ENCODE measurements at places on chromosomes 7 and 10.

- DNase-seq, result no peak
Observed at GRCh38 chr10:69321865-69322264, 43.6 kb downstream of the HK1 start.

DNA sequence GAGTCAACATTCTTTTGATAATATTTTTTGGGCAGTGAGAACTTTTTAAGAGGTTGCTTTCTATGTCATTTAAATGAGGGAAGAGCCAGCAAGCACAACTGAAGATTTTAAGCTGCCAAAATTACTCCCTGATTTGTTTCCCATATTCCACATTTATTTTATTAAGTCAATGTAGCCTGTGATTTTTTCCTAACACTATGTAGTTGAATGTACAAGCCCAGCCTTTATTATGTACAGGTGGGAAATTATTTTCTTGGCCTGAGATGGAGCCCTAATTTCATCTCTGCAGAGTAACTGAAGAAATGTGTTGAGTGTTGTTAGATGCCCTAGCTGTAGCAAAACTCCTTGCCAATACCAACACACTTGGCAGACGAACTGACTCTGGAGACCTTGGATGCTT lies 83.1 kb upstream of the MINDY3 start:
- no peak for DNase-seq

GRCh38 chr7:115210552-115210951 lies 288.7 kb downstream of the MDFIC start:
- no peak for DNase-seq

DNA sequence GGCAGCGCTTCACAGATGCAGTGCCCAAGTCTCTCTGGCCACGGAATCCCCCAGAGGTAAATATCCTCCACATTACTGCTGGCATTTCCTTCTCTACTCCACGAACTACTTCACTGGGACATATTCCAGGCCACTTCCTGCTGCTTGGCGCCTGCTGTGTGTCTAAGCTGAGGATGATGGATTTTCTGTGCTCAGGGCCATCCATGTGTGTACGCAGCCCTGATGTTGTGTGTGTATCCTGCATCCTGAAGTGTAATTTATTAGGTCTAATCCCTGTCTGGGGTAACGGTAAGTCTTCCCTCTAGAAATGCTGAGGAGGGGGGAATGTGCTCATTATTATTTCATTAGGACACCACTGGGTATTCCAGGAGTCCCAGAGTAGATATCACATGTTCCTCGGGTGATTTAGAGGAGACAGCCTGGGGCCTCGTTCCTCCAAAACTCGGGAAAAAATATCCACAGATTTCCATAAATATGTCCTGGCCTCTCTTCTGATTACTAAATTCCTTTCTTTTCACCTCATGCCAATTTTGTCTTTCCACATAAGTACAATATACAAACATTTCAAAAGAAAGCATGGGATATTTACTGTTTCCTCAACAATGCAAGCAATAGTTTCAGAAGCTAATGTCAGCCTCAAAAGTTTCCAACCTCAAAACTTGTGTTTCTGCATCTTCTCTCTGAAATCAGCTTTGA lies 25.5 kb upstream of the HABP2 start:
- no peak for DNase-seq

- no peak for DNase-seq
Observed at GRCh38 chr10:33749067-33749735, 414.7 kb upstream of the NRP1 start.

GRCh38 chr7:36474283-36475010 lies 84.8 kb downstream of the ANLN start:
- DNase-seq, result no peak

DNA sequence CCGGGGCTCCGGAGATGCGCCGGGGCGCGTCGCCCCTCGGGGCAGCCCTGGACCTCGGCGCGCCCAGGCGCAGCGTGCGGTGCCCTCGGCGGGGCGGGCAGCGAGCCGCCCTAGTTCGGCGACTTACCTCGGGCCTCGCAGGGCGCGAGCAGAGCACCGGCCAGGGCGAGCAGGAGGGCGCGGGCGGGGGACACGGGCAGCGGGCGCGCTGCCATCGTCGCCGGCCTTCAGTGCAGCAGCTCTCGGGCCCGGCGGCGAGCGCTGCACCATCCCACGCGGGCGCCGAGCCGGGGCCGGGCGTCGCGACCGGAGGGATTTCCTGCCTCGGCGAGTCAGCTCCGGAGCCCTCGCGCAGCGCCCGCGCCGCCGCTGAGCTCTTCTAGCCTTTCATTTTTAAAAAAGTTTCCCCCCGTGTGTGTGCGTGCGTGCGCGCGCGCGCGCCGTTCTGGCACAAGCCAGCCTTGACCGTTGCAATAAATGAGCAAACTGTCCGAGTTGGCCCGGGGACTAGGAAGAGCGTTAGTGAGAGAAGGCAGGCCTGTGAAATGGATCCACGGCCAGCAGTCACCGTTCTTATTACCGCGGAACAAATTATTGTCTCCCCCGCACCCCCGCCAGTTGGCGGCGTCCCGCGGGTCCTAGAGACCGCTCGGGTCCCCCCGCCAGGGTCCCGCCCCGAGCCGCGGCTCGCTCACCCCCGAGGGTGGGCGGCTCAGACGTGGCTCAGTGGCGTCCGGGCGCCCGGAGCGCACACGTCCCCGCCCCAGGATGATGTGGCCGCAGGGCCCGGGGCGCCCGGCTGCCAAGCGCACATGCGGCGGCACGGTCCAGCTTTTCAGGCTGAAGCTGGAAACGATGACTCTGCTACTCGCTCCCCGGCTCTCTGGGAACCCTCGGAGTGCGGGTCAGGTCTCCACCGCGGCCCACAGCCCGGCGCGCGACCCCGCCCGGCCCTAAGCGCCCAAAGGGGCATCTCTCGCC lies at the start of gene ADAM12:
ADAM12 (minus strand) TSS at position 547 of the 981 bp plus-strand sequence; CDS start at position 215, 332 bp downstream.
- no peak for DNase-seq

GRCh38 chr7:147276783-147277370 lies 1160.3 kb downstream of the CNTNAP2 start:
- DNase-seq, result peak; percentile 95

DNA sequence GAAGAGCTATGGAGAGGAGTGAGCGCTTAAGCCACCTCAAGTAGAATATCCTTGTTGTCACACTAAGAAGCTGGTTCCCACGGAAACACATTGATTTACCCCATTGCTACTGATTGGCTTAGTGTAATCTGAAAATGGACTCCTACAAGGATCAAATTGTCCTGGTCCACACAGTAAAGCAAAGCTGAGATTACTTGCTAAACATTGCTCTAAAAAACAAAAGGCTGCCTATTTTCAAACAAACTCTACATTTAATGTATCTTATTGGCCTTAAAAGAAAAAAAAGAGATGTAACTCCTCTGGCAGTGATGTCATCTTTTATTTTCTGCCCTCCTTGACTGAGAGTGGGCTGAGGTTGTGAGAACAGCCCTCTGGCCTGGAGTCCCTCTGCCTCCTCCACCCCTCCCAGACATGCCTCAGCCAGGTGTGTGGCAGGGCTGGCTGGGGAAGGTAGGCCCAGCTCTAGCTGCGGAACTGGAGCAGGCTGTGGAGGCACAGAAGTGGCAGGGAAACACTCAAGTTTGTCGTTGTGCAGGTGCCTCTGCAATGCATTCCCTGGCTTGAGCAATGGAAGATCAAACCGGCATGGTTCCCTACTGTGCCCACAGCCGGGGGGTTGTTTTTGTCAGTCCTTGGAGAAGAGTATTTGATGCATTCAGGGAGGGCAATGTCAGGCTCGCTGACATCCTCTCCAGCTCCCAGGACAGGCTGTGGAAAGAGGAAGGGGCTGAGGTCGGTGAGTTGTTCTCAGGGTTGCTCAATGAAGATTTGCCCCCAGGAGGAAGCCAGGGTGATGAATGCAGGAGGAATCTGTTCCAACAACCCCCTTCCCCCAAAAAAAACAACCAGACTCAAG lies 9.1 kb downstream of the KLF6 start:
- DNase-seq, result no peak

DNA sequence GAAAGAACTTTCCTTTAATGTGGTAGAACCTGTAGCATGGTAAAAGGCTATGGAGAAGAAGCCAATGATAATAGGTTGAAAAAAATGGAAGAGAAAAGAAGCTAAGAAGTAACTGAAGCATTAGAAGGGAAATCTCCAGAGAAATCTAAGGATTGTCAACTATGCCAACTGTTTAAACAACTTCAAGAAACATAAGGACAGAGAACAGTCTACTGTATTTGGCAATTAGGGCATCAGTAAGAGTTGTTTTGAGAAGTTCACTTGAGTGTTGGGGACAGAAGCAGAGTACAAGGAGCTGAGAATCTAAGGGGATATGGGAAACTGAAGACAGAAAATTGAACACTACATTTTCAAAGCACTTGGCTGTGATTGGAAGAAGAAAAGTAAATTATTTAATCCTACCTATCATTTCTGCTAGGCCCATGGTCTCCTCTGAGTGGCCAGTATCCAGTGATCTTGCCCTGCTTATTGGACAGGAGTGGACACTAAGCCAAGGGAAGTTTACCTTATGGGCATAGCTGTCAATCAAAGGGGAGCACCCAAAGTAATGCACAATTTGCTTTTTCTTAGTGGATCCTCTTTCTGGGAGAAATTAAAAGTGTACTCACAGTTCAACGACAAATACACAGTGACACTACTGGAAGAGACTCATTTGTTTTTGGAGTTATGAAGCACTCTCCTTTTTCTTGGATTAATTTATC lies 56.4 kb upstream of the CCDC71L start:
- no peak for DNase-seq

GRCh38 chr7:21099432-21099831 lies 312.7 kb upstream of the SP8 start:
- DNase-seq, result no peak

DNA sequence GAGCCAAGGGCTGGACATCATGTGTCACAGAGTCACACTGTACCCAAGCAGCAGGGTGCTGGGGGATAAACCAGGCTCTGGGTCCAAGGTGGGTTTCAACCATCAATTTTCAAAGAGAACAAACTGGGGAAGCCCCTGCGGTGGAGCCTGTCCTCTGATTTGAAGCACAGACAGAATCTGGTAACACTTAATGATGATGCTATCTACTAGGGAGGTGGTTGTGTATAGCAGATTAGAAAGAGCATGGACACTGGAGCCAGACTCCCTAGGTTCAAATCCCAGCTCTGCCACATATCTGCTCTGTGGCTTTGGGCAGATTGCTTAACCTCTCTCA lies 204.9 kb upstream of the ZMIZ1 start:
- DNase-seq, result no peak

- DNase-seq, result no peak
Observed at GRCh38 chr7:92158660-92159575, 20.0 kb downstream of the LRRD1 start.

DNA sequence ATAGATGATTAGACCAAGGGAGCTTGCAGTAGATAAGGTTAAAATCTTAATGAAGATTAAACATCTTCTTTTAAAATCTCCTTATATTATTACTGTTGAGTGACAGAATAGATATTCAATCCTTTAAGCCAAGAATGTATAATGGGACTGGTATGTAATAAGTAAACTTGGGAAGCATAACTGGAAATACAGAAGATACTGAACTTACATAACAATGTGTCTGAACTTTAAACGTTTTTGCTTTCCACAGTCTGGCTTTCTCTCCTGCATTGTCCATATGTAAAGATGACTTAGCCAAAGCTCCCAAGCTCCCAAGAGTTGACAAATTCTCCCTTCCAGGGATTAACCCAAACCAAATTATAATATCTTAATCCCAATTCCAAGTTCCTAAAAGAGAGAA lies 129.8 kb downstream of the KCND2 start:
- DNase-seq, result no peak

DNA sequence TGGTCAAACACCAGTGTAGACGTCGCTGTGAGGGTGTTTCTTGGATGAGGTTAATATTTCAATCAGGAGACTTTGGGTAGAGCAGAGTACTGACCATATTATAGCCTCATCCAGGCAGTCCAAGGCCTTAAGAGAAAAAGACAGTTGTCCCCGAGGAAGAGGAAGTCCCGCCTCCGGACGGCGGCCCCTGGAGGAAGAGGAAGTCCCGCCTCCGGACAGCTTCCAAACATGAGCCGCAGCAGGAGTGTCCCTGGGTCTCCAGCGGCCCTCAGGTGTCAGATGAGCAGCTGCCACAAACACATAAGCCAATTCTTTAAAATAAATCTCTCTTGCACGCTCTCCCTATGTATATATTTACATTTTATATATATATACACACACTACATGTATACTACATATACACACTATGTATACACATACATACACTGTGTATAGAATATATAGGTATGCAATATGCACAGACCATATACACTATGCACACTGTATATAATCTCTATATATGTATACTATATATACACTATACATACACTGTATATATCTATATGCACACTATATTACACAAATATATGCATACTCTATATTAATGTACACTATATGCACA lies 37.5 kb downstream of the PWWP2B start:
- no peak for DNase-seq

DNA sequence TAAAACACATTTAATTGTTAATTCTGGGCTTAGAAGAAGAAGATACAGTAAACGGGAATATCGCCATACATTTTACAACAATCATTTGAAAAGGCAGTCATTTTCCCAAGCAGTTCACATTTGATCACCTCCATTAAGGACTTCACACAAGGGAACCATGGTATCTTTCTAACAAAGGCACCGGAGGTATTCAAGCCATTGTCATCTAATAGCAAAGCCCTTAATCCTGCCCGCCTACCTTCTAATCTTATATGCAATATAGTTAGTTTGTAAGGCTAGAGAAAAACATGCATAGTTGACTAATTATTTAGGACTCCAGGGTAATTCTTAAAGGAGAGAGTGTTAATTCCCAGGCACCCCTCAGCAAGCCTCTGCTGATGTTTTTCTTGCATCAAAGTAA lies 83.1 kb downstream of the MRPL32 start:
- no peak for DNase-seq

- DNase-seq, result no peak
Observed at GRCh38 chr7:36971515-36972139, 247.3 kb upstream of the AOAH start.

- DNase-seq, result no peak
Observed at GRCh38 chr10:20048161-20048560, 231.9 kb downstream of the PLXDC2 start.

DNA sequence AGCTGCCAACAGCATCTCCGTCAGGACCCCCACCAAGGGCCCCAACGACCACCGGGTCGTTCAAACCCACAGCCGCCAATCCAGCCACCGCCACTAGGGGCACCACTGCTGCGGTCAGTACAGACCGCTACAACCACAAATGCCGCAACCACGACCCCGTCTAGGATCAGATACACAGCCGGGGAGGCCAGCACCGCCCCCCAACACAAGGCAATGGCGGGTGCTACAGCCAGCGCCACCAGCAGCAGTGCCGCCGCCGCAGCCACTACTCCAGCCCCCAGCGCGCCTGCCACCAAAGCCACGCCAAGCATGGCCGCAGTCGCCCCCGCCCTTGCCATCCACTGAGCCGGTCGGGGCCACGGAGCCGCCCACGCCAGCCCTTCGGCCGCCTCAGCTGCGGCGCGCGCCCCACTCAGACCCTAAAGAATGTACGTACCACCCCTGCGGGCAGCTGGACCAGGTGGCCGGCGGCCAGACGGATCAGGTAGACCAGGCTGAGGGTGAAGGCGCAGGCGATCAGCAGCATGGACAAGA lies 473 bp downstream of the CYP51A1 start:
- peak; percentile 65 for DNase-seq
